ENCODE measurements at places on chromosomes 11 and 22.

DNA sequence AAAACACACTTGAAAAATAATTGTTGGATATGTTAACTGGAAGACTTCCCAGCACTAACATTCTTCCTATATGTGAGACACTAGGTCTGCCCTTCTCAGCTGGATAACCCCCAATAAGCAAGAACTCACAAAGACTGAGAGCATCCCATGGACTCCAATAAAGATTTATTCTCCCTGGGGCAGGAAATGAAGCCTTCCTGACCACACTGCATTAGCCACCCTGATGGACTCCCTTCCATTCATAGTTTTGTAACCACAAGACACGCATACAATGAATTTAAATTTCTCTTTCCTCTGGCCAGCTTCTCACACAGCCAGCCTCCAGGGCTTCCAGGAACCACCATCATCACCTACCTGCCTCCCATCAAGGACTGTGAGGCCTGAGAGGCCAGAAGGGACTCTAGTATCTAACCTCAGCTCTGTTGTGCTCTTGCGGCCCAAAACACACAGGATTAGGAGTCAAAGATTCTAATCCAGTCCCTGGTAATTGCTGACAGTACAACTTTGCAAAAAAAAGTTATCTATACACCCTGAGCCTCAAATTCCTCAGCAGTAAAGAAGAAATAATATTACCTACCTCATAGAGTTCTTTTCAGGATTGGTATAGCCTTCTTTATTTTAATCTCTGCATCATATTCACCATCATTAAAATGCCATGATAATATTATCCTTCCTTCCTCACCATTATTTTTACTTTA, 45.6 kb upstream of the GDPD4 start:
- DNase-seq, result no peak

DNA sequence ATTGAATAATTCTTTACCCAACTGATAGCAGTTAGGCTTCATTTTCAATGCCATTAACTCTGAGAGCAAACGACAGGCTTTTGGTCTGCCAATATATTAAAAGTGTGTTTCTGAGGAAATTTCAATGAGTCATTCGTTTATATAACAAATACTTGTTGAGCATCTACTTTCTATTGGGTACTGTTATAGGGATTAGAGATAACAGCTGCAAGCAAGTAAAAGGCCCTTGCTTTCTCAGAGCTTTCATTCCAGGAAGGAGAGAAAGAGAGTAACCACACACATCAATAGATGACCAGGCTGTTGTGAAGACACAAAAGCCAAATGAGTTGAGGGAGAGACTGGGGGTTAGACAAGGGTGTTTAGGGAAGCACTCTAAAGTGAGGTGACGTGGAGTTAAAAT, 35.7 kb downstream of the CD44 start:
- DNase-seq, result no peak

- DNase-seq, result no peak
Measured at GRCh38 chr11:73317373-73317772, 9.3 kb downstream of the ARHGEF17 start.

DNA sequence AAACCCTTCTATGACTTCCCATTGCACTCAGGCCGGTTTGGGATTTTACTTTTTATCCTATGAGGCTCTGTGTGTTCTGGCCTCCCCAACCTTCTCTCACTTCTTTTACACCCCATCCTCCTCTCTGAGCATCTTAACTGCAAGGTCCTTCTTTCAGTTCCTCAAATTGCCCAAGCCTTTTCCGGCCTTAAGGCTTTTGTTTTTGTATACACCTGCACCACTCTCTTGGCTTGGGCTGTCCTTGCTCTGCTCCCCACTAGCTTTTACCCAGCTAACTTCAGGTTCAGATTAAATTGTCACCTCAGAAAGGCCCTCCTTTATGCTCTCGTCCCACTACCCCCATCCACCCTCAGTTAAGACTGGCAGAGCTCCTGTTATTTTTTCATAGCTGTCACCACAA, 55.5 kb downstream of the FAM83F start:
- DNase-seq, result no peak

DNA sequence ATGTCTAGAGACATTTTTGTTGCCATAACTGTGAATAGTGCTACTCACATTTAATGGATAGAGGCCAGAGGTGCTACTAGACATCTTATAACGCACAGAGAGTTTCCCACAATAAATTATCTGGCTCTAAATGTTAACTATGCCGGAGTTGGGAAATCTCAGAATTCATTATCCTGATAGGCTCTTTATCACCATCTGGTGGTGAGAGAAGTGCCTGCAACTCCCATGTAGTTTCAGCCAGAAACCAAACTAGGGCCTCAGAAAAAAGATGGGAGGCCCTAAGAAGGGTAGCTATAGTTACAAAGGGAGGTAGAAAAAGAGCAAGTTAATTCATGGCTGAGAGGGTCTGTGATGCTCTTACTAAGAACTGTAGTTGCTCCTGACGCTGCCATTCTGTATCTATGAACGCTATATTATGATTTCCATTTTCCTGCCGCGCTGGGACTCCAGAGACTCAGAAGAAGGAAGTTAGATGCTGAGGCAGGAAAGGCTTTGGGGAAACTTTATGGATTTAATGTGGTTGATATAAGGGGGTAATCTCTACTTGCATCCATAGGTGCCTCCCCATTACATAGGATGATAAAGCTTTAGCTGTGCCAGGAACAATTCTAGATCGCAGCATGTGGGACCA, 22.9 kb upstream of the MRPL17 start:
- no peak for DNase-seq
